ENCODE measurements at places on chromosomes 2 and 18.
A peak's percentile ranks its signal among the peaks of the same experiment; 100 is the strongest.

DNA sequence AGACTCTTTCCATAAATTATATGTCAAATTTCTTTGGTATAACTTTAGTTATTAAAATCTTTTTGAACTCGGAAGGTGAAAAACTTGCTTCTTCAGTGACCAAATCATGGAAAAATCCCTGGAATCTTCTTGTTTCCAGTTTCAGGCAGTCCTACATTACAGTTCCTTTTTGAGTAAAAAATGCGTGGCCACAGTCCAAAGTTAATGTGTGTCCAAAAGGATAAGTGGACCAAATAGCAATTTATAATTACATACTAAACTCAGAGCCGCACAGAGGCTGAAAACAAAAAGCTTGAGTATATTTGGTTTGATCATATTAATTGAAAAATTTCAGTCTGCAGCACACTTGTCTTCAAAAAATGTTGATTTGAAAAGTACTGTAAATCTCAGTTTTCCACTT lies 28.4 kb upstream of the DYNC2LI1 start:
- DNase-seq: no peak

GRCh38 chr2:102028470-102028869 lies 36.7 kb downstream of the IL1R2 start:
- no peak for DNase-seq

DNA sequence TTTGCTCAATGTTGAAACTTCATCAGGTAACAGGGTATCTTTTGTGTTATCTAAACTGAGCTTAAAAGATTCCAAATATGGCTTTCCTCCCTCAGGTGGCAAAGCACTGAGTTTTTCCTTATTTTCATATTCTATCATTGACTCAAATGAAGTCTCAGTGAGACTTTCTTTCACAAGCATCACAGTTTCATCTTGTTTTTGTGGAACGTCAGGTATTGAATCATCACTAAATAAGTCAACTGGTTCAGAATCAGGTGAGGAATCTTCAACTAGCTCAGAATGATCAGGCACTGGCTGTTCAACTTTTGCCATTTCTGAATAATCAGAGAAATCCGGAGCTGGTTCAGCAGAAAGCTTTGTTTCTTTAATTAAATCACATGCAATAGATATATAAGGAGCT lies 24.6 kb downstream of the RTN4 start:
- DNase-seq: no peak

DNA sequence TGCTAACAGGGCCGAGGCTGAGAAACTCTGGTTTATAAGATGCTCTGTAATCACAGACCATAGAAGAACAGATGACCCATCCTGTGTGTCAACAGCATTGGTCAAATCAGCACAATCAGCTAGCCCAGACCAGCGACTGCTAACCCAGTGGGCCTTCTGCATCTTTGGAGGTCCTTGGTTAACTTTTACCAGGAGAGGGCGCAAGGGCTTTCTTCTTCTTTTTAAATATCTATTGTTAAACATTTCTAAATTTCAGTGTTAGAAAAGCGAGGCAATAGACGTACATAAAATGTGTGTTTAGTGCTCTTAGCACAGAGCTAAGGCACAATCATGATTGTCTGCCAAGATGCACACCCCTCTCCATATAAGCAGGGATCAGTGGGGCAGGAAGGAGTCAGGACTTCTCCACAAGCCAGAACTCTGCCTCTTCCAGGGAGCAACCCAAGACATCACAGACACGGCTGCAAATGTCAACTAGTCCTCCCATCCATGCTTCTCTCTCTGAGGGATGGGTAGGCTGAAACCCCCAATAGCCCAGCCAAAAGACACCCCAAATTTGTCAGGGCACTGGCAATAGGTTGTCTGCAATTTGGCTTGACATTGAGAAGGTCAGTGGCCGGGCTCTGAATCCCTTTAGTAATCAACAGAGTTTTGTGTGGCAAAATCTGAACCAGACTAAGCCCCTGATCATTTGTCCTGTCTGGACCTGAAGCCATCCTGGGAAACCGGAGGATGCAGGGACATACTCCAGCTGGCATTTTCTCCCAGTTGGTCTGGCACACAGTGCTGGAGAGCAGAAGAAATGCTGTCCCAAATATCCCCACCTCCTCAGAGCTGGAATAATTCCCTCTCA lies 188.2 kb downstream of the BCL2 start:
- peak; percentile 84 for DNase-seq

DNA sequence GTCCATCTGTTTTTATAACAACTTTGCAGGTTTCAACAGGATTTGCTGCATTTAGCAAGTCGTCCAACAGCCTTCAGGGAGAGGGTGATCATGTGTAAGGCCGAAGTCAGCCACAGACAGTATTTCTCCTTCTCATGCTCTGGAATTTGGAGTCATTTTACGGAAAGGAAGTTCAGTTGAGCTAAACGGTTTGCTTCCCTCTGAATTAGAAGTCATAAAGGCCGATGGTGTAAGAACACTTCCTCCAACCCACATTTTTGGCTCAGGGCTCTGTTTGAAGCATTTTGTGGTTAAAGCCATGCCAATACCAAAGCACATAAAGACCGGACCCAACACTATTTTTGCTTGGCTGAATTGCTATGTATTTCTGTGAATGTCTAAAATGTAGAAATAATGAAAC lies 129.5 kb downstream of the TMEM182 start:
- no peak for DNase-seq

DNA sequence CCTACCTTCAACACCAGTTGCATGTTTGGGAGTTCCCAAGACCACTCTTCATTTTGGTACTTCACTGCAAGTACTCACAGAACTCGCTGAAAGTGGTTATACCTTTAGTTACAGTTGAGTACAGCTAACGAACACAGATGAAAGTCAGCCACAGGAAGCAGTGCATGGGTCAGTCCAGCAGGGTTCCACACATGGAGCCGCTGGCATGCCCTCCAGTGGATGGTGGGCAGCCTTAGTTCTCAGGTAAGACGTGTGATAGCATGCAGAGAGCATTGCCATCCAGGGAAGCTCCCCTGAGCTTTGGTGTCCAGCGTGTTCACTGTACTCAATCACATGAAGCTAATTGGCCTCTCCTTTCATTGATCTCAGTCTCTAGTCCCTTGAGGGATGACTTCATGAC lies 815.3 kb downstream of the RNF144A start:
- DNase-seq: no peak

DNA sequence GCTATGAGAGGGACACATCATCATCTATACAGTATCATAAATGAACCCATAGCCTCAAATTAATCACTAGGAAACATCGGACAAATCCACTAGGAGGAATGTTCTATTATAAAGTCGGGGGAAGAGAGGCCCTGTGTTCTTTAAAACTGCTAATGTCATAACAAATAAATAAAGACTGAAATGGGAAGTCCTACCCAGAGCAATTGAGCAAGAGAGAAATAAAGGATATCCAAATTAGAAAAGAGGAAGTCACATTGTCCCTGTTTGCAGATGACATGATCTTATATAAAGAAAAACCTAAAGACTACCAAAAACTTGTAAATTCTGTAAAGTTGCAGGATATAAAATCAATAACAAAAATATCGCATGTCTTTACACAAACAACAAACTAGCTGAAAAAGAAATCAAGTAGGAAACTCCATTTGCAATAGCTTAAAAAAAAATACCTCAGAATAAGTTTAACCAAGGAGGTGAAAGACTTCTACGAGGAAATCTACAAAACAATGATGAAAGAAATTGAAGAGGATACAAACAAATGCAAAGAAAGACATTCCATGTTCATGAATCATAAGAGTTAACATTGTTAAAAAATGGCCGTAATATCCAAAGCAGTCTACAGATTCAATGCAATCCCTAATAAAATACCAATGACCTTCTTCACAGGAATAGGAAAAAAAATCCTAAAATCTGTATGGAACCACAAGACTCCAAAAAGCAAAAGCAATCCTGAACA lies 30.6 kb downstream of the RTN4 start:
- DNase-seq: no peak

GRCh38 chr2:30349691-30350090 lies 97.4 kb upstream of the LCLAT1 start:
- DNase-seq: no peak

GRCh38 chr2:183025993-183026392 lies 12.3 kb downstream of the NCKAP1 start:
- no peak for DNase-seq

DNA sequence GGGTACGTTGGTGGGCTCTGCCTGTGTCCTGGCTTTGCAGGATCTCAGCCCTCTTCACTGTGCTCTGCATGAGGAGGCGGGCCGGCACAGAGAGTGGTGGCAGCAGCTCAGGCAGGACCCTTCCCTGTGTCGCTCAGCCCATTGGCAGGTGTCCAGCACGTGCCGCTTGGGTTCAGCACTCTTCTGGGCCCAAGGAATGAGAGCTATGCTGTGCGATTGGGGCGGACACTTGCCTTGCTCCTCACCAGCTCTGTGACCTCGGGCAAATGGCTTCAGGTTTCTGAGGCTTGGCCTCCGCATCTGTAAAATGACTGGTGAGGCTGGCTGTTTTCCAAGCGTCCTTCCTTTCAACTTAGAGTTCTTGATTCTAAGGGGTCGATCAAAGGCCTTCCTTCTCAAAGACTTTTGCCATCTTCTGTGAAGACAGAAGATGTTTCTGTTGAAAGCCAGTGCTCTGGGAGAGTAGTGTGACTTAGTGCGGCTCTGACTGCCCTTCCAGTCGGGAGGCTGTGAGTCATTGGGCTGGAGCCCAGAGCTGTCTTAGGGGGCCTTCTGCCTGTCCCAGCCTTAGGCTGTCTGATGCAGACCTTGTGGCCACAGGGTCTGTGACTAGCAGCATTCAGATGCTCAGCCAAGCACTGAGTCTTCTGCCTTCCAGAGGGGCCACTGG lies 35.6 kb downstream of the GLI2 start:
- peak; percentile 81 for DNase-seq

- DNase-seq: no peak
These were observed 403 bp downstream of the MAP2 start for GRCh38 chr2:209424199-209424701.

DNA sequence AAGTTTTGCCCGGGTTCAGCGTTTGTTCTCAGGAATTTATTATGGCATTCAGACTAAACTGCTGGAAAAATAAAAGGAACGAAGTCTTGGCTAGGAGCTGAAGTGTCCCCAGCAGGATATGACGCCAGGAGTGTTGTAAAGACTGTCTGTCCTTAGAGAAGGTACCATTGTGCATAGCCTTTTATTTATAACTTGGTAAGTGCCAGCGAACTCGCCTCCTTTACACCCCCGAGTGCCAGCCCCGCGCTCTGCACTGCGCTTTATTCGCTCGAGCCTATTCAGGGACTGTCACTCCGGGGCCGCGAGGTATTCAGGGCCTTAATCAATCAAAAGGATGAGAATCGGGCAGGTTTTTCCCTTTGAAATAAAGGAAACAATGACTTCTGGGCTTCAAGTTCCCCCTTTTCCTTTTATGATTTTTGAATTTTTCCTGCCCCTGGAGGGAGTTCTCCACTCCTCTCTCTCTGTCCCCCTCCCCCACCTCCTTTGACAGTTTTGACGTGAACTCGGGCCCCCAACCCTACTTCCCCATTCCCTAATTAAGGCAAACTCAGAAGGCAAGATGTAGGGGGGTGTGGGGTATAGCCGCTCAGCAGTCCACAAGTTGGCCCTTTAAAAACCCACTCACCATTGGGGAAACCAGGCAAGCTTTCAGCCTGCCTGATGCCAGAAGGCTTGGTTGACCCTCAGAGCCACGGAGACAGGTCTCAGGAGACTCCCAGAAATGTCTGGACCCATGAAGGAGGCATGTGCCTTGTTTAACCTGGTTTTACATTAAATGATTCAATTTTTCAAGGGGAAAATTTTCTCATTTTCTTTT lies 1.3 kb upstream of the PAX3 start:
- DNase-seq: no peak

DNA sequence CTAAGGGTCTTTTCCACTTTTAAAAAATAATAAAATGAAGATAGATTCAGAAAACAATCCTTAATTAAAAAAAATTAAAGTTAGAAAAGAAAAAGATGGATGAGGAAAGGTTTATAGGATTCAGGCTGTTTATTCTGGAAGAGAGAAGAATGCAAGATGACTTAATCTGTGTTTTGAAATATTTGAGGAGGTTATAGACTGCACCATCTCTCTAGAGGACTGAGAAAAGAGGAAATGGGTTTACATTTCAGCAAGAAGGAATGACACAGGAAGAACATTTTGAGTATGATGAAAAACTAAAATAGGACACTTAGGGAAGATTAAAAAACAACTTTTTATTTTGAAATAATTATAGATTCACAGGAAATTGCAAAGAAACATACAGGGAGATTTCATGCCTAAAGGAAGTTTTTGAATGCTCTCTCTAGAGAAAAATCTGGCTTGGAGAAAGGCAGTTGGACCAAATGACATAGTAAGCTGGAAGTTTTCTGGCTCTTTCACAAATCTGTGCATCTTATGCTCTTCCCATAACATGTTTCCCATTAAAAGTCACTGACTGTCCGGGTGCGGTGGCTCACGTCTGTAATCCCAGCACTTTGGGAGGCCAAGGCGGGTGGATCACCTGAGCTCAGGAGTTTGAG lies 75.0 kb downstream of the CERS6 start:
- no peak for DNase-seq

DNA sequence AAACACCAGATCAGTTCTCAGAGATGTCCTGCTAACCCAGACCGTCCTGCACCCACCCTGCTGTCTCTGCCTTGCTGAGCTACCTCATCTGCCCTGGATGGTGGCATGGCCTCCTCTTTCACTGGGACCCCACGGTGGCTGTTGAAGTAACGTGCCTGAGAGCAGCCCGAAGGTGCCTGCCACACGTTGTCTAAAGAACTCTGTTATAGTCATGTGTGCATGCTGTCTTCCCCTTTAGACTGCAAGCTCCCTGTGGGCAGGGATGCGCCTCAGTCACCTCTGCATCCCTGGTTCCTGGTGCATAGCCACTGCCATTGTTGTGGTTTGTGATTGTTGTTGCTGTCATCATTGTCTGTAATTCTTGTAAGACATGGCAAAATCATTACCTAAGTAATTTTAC lies 235.9 kb downstream of the EIPR1 start:
- DNase-seq: no peak

DNA sequence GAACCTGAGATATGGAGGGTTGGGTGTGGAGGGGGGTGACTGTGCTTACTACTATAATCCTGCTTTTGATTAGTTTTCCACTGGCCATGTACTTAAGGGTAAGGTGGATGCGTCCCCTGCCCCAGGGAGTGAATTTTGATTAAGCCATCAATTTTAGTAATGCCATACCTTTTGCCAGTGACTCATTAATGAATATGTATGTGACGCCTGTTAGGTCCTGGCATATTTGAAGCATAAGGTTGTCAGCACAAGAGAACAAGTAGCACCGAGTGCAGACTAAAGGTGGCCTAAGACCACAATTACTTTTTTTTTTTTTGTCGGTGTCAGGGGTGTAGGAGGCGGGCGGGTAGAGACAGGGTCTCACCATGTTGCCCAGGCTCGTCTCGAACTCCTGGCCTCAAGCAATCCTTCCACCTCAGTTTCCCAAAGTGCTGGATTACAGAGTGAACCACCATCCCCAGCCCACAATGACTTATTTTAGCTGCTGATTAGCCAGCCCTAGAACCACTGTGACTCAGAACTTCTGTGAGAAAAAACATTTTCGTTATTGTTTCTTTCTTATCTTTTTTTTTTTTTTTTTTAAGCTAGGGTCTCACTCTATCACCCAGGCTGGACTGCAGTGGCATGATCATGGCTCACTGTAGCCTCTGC lies 7.0 kb downstream of the TANC1 start:
- no peak for DNase-seq
